Stimulated activated CD8-positive, alpha-beta memory T cell treated with anti-CD3 and anti-CD28 coated beads, Interleukin-7, amount 100 ng/mL, for 4 hours (primary cell): ENCODE measurements at places on chromosomes 5 and 9.
A peak's percentile ranks its signal among the peaks of the same experiment; 100 is the strongest.

GRCh38 chr9:21833090-21833801 lies 30.8 kb downstream of the MTAP start:
- DNase-seq: no peak

DNA sequence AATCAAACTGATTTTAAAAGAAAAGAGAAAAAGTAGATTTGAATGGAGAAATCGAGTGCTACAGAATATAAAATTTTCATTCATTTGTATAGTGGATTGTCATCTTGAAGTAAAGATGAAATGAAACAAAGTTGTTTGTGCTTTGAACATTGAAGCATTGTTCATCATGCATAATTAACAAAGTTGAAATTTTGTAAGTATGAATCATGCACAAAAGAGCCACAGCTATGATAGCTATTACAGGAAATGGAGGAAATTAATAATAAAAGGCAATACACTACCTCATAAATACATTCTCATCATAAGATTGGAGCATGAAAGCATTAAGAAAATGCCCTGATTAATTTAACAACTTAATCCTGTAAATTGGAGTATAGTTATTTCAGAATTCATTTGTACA lies 153.4 kb upstream of the TLX3 start:
- DNase-seq: no peak

DNA sequence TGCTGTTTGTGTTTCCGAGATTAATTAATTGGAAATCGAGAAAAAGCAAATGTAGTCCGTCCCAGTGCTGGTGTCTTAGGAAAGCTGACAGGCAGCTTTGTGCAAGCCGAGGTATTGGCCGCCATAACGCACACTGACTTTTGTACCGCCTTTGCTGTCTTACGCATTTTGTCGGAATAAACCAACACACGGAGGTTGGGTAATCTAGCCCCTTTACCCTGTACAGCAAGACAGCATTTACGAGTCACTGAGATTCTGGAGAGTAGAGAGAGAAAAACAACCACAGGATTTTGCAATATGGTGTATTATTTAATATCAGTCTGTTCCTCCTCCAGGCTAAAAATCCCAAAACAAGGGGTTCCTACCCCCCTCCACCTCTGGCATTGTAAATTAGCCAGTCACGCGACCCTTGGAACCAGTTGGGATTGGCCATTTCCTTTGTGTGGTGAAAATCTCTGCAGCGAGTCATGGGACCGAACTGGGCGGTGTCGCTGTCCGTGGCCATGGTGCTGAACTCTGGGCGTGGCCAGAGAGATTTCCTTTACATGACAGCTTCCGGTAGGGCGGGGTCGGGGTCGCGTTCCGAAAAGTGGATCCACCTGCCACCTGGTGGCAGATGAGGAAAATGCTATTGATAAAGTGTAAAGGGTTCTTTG lies 10.3 kb upstream of the PCDHB1 start:
- DNase-seq: peak; percentile 2

DNA sequence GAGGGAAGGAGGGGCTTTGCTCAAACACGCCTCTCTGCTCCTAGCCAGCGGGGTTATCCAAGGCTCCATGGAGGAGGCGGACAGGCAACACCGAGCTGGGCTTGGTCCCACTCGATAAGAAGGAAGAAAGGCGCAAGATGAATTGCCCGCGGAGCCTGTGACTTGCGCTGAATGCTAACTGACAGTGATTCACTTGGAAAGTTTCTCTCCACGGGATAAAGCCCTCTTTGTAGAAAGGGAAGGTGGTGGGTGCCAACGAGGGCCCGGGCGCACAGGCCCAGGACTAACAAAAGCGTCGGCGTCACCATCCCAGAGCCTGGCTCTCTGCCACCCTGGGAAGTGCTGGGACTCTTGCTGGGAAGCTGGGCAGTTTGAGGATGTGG lies 76.0 kb downstream of the VAV2 start:
- DNase-seq: no peak

DNA sequence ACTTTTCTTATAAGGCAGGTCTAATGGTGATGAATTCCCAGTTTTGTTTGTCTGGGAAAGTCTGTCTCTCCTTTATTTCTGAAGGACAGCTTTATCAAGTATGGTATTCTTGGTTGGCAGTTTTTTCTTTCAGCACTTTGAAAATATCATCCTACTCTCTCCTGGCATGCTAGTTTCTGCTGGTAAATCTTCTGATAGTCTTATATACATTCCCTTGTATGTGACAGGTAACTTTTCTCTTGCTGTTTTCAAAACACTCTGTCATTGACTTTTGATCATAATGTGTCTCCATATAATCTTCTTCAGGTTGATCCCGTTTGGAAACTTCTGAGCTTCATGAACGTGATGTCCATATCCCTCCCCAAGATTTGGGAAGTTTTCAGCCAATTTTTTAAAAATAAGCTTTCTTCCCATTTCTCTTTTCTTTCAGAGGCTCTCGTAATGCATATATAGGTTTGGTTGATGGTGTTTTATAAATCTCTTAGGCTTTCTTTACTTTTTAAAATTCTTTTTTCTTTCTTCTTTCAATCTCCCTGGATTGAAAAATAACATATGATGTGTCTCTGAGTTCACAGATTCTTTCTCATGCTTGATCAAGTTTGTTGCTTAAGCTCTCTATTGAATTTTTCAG lies 22.5 kb upstream of the GRAMD2B start:
- DNase-seq: no peak

- DNase-seq: no peak
Measured at GRCh38 chr5:167453246-167454030, 838.0 kb upstream of the WWC1 start.

DNA sequence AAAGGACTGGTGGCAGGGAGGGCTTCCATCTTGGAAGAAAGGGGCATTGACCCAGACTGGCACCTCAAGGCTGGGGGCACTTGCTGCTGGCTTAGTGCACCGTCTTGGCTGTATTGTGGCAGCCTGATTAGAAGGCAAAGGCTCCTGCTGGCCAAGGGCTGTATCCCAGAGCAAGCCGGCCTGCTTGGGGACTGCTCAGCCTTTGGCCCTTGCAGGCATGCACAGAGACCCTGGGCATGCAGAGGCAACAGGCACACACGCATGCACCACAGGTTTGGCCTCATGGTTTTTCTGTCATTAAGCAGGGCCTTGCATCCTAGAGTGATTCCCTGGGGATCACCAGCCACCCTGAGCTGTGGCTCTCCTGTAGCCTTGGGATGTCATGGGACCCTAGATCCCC lies 29.0 kb downstream of the PITX1 start:
- DNase-seq: no peak

DNA sequence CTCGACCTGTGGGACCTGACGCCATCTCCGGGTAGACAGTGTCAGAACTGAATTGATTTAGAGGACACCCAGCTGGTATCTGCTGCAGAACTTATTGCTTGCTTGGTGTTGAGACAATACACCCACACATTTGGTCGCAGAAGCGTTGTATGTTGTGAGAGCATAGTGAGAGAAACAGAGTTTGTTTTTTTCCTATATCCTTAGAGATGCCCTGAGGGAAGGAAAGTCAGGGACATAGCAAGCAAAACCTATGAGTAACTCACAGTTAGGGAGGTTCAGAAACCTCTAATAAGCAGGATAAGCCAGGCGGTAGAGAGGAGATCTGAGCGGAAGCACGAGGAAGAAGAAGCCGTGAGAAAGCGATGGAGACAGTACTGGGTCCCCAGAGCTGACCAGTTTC lies 59.8 kb downstream of the PTCD2 start:
- no peak for DNase-seq

GRCh38 chr9:124502711-124503702 lies 4.2 kb downstream of the NR5A1 start:
- DNase-seq: no peak

DNA sequence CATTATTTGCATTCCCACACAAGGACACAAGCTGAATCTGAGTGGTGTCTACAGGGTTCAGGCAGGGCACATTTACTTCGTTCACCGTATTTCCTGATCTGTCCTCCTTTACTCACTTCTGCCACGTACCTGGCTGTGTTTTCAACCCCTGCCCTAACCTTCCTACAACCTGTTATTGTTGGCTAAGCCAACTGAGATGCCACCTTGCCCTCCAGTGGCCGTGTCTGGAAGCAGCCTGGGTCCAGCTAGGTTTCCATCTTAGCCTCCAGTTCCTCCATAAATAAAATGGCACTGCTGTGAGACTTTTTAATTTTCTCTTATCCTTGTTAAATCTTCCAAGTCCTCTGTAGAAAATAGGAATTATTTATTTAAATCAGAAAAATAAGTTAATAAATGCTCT lies 64.8 kb downstream of the ATP10B start:
- no peak for DNase-seq

- DNase-seq: no peak
Measured at GRCh38 chr5:16894236-16895057, 41.6 kb downstream of the MYO10 start.

- no peak for DNase-seq
Measured at GRCh38 chr5:84438456-84438855, 53.8 kb upstream of the EDIL3 start.

DNA sequence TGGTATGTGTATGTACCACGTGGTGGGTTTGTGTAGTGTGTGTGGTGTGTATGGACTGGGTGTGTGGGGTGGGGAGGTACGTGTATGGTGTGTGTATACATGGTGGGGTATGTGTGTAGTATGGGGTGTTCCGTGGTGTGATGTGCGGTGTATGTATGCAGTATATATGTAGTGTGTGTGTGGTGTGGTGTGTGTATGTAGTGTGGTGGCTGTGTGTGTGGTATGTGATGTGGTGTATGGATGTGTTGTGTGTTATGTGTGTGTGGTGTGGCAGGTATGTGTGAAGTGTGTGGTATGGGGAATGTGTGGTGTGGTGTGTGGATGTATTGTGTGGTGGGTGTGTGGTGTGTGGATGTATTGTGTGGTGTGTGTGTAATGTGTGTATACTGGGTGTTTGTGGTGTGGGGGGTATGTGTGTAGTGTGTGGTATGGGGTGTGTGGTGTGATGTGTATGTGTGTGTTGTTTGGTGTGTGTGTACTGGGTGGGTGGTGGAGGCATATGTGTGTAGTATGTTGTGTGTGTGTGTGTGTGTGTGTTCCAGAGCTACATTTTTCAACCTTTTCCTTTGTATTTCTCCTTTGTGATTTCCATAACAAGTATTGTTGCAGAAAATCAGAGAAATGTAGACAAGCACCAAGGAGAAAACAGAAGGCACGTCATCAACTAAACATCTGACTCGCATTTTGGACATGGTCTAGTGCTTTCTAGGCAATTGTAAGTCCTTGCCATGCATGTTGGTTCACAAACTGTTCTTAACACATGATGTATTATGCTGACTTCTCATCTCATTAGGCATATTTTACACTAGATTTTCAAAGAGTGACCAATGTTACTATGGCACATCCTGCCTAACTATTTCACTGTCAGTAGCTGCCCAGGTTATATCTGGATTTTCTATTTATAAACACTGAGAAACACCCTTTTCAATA lies 13.2 kb downstream of the SEMA4D start:
- no peak for DNase-seq
